Left lobe of liver (tissue), 2 donors: ENCODE measurements at places on chromosomes 6 and 20. TPM values are rescaled to one million over a fixed set of nuclear protein-coding genes. Genes with fewer than 3 reads are reported as not detected.

- no peak for DNase-seq
Observed at GRCh38 chr6:125114248-125114858, 39.2 kb upstream of the TPD52L1 start.

Gene GHRH
- not detected for total RNA-seq

DNA sequence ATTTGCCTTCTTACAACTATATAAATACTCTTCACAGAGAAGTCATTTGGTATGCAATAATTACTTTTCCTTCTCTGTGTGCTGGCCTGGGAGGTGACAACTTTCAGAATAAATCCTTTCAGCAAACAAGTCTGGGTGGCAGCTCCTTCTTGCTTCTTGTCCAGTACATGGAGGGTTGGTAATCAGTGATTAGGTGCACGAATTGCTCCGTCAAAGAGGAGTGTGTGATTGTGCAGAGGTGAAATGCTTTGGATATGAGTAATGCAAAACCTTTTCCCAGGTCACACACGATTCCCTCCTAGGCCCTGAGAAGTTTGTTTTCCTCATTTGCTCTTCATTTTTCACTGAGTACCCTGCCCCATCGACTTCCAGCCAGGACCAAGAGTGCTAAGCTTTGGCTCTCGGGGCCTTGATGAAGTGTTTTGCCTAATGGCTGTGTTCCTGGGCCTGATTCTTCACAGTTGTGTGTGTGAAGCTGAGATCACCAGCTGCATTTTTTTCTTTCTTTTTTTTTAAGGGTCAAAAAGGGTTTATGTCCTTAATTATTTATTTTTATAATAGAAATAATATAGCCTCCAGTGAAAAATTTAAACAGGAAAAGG lies 216.5 kb downstream of the ZMYND8 start:
- DNase-seq = no peak

GRCh38 chr6:8837343-8837742 lies 402.0 kb upstream of the SLC35B3 start:
- no peak for DNase-seq

DNA sequence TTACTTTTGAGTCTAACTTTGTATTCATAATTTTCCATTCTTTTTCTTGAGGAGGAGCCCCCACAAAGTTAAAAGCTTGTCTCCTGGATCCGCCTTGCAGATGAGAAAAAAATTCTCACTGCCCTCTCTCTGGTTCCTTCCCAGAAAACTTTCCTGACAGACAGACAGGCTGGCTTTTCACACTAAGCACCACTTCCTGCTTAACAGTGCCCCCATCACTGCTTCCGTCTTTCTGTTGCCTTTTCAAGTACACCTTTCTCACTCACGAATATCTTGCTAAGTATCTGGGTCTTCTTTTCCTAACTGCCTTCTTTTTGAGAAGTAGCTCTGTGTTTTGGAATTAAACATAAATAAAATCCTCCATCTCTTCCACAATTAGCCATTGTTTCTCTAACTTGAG lies 19.8 kb upstream of the LMBRD1 start:
- no peak for DNase-seq

DNA sequence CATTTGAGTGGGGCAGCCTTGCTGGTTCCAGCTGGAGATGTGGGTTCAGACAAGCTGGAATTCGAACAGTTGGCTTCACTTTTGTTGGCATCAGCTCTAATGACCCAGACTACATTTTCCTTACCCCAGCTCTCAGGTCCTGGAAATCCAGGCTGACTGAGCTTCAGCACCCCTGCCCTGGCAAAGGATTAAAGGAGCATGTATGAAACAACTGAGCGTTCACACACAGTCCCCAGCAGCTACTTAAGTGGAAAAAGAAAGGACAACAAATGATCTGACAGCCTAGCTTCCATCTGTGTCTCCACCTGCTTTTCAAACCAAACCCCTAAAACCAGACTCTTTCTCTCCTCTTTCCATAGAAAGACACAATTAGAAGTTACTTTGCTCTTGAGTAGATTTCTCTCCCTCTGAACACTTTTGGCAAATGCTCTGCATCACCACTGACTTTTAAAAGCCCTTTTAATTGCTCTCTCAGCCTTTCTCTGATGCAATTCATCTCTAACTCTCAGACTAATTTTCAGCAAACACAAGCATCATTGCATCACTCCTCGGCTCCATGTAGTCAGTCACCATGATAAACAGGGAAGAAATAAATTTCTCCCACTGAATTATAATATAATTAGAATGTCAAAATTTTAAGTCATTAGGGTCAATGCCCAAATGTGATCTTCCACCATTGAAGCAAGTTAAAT lies 28.1 kb downstream of the ROS1 start:
- no peak for DNase-seq
